ENCODE measurements at places on chromosomes 13 and 19. TPM values are rescaled to one million over a fixed set of nuclear protein-coding genes. Genes with fewer than 3 reads are reported as not detected.

GRCh38 chr19:42879613-42880012, at the start of gene PSG1:
PSG1 (minus strand) TSS chr19:42879713; CDS start chr19:42879581, 132 bp downstream.
- H3K4me1 ChIP-seq: no peaks in the 10 kb centered on the region
- DNase-seq: no peak
- no peaks in the 10 kb centered on the region for H3K27me3 ChIP-seq
- no peaks in the 10 kb centered on the region for H3K36me3 ChIP-seq
- no peak within 1 kb of the TSS for H3K27ac ChIP-seq

LILRA5 gene
- not detected for polyA plus RNA-seq

PCDH8 gene
- 1.6 TPM for polyA plus RNA-seq

DNA sequence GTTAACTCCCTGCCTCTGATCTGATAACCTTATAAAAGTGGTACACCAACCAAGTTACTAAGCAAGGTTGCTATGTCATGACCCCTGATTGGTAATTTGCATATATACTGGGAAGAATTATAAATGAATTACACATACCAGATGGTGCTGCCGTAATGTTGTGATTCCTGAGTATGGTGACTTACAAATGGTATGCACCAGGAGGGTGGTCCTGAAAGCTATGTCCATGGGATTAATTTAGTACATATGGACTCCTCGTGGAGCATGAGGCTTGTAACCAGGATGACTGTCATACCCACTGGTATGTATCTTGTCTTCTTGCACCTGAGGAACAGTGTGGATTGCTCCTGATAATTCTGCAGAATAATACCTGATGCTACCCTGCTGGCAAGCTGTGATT, 240.6 kb downstream of the GPC6 start:
- H3K36me3 ChIP-seq: no peaks in the 10 kb centered on the region
- no peak for DNase-seq
- no peak overlapping the region for H3K27ac ChIP-seq
- H3K4me3 ChIP-seq: no peak overlapping the region
- no peaks in the 10 kb centered on the region for H3K27me3 ChIP-seq
- no peaks in the 10 kb centered on the region for H3K4me1 ChIP-seq

- H3K4me1 ChIP-seq: no peaks in the 10 kb centered on the region
- H3K27ac ChIP-seq: no peak overlapping the region
- H3K4me3 ChIP-seq: no peak overlapping the region
- H3K27me3 ChIP-seq: no peaks in the 10 kb centered on the region
- DNase-seq: no peak
Observed at GRCh38 chr19:2113439-2114211, 16.9 kb downstream of the IZUMO4 start.

MIPEP gene
- 24.0 TPM for polyA plus RNA-seq

Data from H1 (cell line).